AG09309 (cell line): ENCODE measurements at places on chromosomes 5 and 9.
A peak's percentile ranks its signal among the peaks of the same experiment; 100 is the strongest.

GRCh38 chr9:97990259-97990658 lies 7.1 kb downstream of the ANP32B start:
- peak; percentile 21 for DNase-seq

- DNase-seq, result no peak
These were observed 9.6 kb upstream of the UBTD2 start for GRCh38 chr5:172293054-172293744.

DNA sequence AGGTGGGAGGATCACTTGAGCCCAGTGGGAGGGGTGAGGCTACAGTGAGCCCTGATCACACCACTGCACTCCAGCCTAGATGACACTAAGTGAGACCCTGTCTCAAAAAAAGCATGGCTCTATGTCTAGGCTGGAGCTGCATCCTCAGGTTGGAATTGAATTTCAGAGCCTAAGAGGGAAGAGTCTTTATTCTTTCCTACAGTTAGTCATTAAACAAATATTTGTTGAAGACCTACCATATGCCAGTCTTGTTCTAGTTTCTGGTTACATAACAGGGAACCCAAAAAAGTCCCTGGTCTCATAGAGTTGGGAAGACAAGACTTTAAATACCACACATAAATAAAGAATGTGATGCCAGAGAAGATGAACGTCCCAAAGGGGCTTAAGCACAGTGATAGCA lies 6.9 kb upstream of the GRPEL2 start:
- DNase-seq, result no peak

DNA sequence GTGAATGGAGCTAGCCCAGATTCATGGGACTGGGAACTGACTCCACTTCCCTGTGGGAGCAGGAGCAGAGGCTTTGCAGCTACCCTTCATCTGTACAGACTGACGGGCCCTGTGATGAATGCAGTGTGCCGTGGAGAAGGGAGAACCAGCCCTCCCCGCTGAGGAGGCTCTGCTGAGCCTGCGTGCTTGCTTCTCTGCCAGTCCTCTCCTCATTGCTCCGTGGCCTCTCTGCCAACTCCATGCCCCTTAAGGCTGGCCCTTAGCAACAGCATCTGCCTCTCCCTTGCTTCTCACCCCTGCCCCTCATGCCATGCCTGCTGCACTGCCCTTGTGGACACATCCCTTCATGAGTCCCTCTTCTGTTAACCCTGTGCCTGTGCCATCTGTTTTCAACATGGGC lies 53.6 kb downstream of the GADD45G start:
- no peak for DNase-seq
